Ascending aorta (tissue), 2 donors: ENCODE measurements at places on chromosomes 2 and 18. TPM values are rescaled to one million over a fixed set of nuclear protein-coding genes. Genes with fewer than 3 reads are reported as not detected.

GRCh38 chr2:54387059-54387991 lies 68.8 kb upstream of the SPTBN1 start:
- H3K4me3 ChIP-seq, result no peak overlapping the region
- peak overlapping the region; percentile 7 for H3K27ac ChIP-seq
- H3K4me1 ChIP-seq, result peaks cover 10% of the 10 kb centered on the region
- no peaks in the 10 kb centered on the region for H3K36me3 ChIP-seq

DNA sequence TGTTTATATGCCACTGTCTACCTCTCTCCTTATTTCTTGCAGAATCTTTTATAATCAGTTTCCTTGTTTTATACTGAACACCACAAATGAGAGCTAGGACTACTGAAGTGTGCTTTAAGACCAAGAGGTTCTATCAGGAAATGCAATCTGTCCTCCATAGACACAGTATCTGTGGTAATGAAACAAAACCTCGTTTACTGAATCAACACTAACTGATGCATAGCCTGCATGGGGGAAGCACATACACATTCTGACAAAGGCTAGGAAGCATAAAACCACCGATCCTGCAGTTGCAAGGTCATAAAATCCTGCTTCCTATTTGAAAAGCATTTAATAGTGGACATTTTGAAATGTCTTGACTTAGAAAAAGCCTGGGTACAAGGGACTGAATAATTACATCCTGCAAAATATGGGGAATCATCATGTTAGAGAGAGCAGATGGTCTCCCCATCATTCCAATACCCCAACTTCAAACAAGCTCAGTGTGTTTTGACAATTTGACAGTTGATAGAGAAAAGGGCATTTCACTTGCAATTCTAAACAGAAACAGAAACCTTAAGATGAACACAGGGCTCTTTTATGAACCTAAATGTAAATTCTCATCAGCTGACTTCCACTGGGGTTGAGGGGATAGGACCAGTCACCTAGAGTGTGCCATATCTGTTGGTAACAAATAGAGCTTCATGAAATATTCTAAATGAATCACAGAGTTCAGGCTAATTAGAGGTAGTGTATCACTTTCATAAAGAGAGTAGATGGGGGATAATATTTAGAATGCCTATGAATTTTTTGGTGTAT lies 1845.6 kb upstream of the PIK3C3 start:
- H3K27ac ChIP-seq, result no peak overlapping the region
- no peaks in the 10 kb centered on the region for H3K36me3 ChIP-seq
- no peaks in the 10 kb centered on the region for H3K27me3 ChIP-seq

DNA sequence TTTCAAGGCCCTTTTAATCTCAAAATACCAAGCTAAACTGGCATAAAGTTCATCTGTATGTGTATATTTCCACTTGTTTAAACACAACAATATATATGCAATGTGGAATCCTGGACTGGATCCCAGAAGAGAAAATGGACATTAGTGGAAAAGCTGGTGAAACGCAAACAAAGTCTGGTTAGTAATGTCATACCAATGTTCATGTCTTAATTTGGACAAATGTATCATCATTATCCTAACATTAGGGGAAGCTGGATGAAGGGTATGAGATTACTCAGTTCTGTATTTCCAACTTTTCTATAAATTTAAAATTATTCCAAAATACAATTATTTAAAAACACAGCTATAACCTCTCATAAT lies 3.8 kb downstream of the SP3 start:
- H3K4me1 ChIP-seq, result peaks cover 29% of the 10 kb centered on the region
- no peaks in the 10 kb centered on the region for H3K36me3 ChIP-seq
- no peak for DNase-seq

DNA sequence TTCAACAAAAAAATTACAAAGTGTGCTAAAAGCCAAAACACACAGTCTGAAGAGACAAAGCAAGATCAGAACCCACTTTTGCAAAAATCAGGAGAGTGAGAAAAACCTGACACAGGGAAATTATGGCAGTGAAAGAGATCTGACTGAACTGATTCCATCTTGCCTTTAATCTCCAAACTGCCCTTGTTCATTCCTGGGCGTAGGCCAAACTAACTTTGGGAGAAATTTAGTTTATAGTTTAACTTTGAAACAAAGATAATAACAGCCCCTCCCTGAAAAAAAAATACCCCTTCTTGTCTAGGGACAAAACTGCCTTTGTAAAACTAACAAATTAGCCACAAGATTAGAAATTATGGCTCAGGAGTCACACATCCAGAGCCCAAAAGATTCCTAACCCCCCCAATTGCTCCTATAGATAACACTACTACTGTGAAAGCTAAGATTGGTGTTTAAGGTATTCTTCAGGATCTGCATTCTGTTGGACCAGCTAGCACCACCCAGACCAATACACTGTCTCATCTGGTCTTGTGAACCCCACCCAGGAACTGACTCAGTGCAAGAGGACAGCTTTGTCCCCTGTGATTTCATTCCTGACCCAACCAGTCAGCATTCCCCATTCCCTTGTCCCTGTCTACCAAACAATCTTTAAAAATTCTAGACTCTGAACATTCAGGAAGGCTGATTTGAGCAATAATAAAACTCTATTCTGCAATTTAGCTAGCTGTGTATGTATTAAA lies 226.1 kb upstream of the SH3BP4 start:
- H3K27ac ChIP-seq, result no peak overlapping the region
- no peaks in the 10 kb centered on the region for H3K4me1 ChIP-seq
- no peak for DNase-seq
- H3K4me3 ChIP-seq, result no peak overlapping the region

GRCh38 chr18:39701055-39701783 lies 2135.6 kb upstream of the CELF4 start:
- no peak overlapping the region for H3K4me3 ChIP-seq
- DNase-seq, result no peak
- H3K36me3 ChIP-seq, result no peaks in the 10 kb centered on the region
- H3K4me1 ChIP-seq, result no peaks in the 10 kb centered on the region
- no peak overlapping the region for H3K27ac ChIP-seq

GRCh38 chr18:61825386-61825785 lies 67.4 kb downstream of the RNF152 start:
- no peak overlapping the region for H3K27ac ChIP-seq
- no peaks in the 10 kb centered on the region for H3K4me1 ChIP-seq
- H3K36me3 ChIP-seq, result no peaks in the 10 kb centered on the region
- no peak overlapping the region for H3K4me3 ChIP-seq
- no peaks in the 10 kb centered on the region for H3K27me3 ChIP-seq
- DNase-seq, result no peak

- H3K4me1 ChIP-seq, result no peaks in the 10 kb centered on the region
- no peaks in the 10 kb centered on the region for H3K36me3 ChIP-seq
- DNase-seq, result no peak
- H3K27me3 ChIP-seq, result no peaks in the 10 kb centered on the region
- no peak overlapping the region for H3K27ac ChIP-seq
These were observed 18.4 kb upstream of the DSC2 start for GRCh38 chr18:31120594-31120993.

GRCh38 chr18:27704736-27705361 lies 472.1 kb downstream of the CDH2 start:
- H3K27me3 ChIP-seq, result no peaks in the 10 kb centered on the region
- H3K27ac ChIP-seq, result no peak overlapping the region
- no peak for DNase-seq
- H3K4me1 ChIP-seq, result no peaks in the 10 kb centered on the region
- no peak overlapping the region for H3K4me3 ChIP-seq

DNA sequence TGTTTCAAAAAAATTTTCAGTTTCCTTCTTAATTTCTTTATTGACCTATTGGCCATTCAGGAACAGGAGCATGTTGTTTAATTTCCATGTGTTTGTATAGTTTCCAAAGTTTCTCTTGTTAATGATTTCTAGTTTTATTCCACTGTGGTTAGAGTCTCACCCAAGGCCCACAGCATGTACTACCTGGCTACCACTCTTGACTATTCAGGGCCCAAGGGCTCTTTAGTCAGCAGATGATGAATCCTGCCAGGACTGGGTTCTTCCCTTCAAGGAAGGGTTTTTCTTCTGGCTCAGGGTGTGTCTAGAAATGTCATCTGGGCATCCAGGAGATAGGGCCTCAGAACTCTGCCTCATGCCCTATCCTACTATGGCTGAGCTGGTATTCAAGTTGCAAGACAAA lies 161.4 kb downstream of the PLCL1 start:
- peak overlapping the region; percentile 46 for H3K27ac ChIP-seq
- peaks cover 4% of the 10 kb centered on the region for H3K4me1 ChIP-seq
- H3K36me3 ChIP-seq, result no peaks in the 10 kb centered on the region
- no peaks in the 10 kb centered on the region for H3K27me3 ChIP-seq
- DNase-seq, result no peak

KRCC1 gene
- total RNA-seq, result 3.1 TPM

TEX44 gene
- total RNA-seq, result not detected

KLHL30 gene
- 28.2 TPM for total RNA-seq

GPR35 gene
- total RNA-seq, result not detected

ZAP70 gene
- total RNA-seq, result 2.7 TPM

SERPINB7 gene
- not detected for total RNA-seq

MEMO1 gene
- total RNA-seq, result 4.6 TPM

PLEK gene
- total RNA-seq, result 1.5 TPM

NBAS gene
- total RNA-seq, result 37.1 TPM

KIDINS220 gene
- total RNA-seq, result 59.1 TPM

TCF7L1 gene
- 10.3 TPM for total RNA-seq

CABYR gene
- not detected for total RNA-seq

CYP26B1 gene
- 18.6 TPM for total RNA-seq

CDH7 gene
- not detected for total RNA-seq

ORC4 gene
- total RNA-seq, result 79.6 TPM

MRPL30 gene
- 32.6 TPM for total RNA-seq

TPO gene
- 52.5 TPM for total RNA-seq

RESP18 gene
- total RNA-seq, result not detected

INHA gene
- not detected for total RNA-seq

KCNG3 gene
- not detected for total RNA-seq

CYTIP gene
- 5.5 TPM for total RNA-seq

LOXL3 gene
- total RNA-seq, result 19.8 TPM

CAPN14 gene
- total RNA-seq, result not detected
